Upper lobe of left lung (tissue), 6 donors: ENCODE measurements at places on chromosomes 1 and 21. TPM values are rescaled to one million over a fixed set of nuclear protein-coding genes. Genes with fewer than 3 reads are reported as not detected.

Gene CNR2
- total RNA-seq: 0.13 TPM

DNA sequence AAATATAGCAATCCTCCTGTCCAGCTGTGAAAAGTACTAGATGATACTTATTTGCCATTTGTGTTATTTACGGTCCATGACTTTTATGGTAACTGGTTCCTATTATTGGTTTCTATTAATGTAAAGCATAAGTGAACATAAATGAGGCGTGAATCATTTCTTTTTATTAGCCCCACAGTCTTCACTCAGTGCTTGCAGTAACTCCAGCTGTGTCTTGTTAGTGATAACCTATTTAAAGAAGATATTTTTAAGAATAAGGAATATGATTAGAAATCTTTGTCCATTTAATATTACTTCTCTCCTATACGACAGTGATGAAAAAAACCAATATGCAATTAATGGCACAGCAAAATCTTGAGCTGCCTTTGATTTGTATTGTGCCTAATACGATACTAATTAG, 149.9 kb downstream of the SPATA17 start:
- no peak for DNase-seq

DNA sequence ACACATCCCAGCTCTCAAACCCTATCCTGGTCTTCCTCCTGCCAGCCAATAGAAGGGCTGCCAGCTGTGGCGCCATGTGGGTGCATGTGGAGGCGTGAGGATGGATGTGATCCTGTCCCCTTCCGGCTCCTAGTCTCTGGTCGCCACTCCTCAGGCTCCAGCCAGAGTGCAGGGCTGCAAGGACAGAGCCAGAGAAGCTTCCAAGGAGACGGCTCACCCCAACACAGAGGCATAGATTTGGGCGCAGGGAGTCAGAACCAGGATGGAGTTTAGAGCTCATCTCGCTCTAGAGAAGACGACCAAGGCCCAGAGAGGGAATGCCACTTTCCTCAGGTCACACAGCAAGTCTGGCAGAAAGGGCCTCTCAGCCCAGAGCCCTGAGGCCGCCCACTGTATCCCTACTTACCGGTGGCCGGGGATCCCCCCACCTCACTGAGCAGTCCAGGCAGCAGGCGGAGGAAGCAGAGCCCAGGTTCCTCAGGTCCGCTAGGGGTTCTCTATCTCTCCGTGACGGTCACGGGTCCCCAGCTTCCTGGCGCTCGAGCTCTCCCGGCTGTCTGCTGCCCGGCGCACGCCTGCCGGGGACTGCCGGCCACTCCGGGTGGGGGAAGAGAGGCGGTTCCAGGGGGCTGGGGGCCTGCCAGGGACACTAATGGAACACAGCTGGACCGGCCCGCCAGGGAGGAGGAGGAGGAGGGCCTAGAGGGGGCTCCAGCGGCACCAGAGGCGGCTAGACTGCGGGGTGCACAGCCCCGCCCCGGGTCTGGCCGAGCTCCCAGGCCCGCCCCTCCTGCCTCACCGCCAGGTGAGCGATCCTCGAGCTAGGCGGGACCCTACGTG, at the start of gene COL16A1:
TSS of gene COL16A1 (minus strand) at position 587 of the 840 bp plus-strand sequence. CDS start 1,824 bp downstream, outside the sequence.
- peak; percentile 26 for DNase-seq

Gene VANGL2
- total RNA-seq: 4.8 TPM

GRCh38 chr1:18735224-18735997, 104.8 kb downstream of the PAX7 start:
- DNase-seq: peak; percentile 71

Gene CNN3
- total RNA-seq: 199 TPM

DNA sequence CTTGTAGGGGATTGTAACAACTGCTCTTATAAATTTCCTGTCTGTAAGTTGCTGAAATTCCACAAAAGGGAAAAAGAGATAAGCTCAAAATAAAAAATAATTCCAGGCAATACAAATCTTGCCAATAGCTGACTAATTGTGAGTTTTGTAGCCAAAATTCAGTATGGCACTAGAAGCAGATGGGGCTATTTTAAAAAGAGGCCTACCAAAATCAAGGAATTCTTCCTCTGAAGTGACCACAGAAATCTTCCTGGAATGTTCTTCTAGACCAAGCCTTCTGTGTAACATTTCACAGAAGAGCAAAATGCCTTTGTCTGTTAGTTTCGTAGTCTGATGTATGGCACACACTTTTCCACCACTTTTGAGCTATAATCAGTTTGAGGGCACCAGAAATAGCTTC, 127.6 kb downstream of the CYYR1 start:
- no peak for DNase-seq

DNA sequence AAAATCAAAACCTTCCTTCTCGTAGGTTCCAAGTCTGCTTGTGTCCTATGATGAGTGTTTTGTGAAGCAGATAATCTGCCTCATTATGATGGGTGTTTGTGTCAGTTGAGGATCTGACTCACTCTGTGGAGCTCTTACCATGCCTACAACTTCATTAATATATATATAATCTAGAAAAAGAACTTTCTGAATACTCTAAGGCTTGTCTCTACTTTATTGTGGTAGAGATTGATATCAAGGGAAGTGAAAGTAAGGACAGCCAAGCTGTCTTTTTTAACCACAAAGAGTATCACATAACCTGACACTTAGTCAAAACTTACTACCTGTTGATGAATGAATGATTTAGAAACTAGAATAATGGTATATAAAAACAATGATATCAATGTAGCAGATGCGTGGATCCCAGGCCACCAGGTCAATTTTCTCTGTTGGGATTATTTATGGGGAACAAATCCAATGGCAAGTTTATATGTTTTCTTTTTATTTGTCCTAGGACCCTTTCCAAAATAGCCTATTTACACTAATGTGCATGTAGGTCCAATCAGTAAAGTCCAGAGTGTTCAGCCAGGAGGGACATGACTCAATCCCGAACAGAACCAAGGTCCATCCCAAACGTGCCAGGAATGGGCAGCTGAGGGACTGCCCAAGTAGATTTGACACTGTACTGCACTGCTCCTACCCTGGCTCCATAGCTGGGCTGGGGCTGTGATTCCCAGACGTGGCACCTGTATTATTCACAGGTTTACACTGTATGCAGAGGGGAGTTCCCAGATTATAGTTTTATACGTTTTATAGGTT, 182.3 kb upstream of the GREM2 start:
- no peak for DNase-seq

- DNase-seq: no peak
Measured at GRCh38 chr1:209686322-209686721, 11.1 kb downstream of the G0S2 start.

- no peak for DNase-seq
Measured at GRCh38 chr1:13732971-13733667, 33.1 kb downstream of the PRDM2 start.

GRCh38 chr1:167273027-167273800, 52.5 kb downstream of the POU2F1 start:
- DNase-seq: no peak

Gene TRMT13
- 22.0 TPM for total RNA-seq

DNA sequence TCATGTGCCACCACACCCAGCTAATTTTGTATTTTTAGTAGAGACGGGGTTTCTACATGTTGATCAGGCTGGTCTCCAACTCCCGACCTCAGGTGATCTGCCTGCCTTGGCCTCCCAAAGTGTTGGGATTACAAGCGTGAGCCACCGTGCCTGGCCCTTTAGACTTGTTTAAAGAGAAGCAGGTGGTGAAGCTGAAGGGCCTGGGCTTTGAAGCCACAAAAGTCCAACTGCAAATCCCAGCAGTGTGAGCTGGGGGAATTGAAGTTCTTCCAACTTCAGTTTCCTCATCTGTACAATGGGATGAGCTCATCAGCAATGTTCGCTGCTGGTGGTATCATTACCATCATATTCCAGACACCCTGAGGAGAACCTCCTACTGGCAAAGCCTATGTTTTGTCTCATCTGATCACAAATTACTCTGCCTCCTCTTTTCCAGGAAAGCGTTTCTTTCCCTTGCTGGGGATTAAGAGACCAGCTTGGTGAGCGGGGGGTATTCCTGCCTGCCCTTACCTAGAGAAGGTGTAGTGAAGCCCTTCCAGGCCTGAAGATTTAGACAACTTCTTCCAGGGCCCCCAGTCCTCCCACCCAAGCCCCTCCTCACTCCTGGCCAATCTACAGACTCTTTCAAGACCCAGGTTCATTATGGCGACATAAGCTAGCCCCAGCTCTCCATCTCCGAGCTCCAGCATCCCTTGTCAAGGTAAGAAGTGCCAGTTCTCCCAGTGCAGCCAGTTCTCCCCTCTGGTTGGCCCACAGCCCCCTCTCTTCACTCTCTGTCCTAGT, 2.4 kb upstream of the SHISA4 start:
- no peak for DNase-seq

DNA sequence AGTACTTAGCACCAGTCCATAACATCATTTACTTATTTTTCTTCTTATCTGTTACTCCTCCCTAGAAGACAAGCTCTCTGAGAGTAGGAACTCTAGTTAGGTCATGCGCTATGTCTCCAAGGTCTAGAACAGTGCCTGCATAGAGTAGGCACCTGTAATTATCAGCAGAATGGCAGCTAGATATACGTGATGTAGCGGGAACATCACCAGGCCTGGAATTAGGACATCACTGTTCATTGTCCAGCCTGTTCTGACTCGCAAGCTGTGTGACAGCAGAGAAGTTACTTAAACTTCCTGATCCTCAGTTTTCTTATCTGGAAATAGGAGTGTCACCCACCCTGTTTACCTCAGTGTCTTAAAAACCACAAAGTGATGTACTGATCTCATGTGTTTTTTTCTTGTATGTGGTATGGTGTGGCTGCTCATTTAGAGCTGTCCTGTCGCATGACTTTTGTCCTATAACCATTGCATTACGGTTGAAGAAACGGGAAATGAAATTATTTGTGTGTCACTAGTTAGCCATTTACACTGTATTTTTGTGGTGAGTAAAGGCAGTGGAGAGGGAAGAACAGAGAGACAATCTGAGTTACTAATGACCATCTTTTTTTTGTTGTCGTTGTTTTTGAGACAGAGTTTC, 37.1 kb upstream of the EXO1 start:
- no peak for DNase-seq
